ENCODE measurements at places on chromosomes 2 and 18.

DNA sequence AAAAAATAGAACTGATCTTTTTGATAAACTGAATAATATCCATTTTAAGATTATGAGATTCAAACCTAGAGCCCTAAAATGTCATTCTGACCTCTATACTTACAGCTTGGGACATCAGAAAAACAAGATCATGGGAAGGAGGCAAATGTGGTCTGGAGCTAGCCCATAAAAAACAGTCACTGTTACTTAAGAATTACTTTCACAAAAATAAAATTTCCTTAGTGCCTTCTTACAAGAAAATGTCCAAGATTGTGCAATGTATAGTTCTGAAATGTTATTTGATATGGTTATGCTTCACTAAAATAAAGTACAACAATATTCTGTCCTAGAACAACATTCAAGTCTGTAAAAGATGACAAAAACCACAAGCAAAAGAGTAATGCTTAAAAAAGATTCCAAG, 247.6 kb downstream of the DYM start:
- no peak for DNase-seq

GRCh38 chr2:20145497-20146193, 79.3 kb downstream of the SDC1 start:
- DNase-seq, result no peak

- DNase-seq, result no peak
These were observed 8.0 kb downstream of the TNS1 start for GRCh38 chr2:217994776-217995274.

DNA sequence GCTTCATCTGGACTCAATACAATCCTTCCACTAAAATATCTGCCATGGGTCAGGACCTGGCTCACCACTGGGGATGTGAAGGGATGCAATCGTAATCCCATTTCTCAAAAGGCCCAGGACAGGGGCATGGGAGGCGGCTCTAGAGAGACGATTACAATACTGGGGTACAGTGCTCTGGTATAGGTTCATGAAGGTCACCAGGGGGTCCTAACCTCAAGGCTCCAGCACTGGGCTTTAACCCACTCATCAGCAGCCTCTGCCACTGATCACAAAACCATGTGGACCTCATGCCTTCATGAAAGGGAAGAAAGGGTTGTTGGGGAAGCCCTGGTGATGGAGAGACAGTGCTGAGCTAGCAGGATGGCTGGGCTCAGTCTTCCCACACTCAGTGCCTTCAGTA, 48.8 kb downstream of the ADD2 start:
- no peak for DNase-seq

DNA sequence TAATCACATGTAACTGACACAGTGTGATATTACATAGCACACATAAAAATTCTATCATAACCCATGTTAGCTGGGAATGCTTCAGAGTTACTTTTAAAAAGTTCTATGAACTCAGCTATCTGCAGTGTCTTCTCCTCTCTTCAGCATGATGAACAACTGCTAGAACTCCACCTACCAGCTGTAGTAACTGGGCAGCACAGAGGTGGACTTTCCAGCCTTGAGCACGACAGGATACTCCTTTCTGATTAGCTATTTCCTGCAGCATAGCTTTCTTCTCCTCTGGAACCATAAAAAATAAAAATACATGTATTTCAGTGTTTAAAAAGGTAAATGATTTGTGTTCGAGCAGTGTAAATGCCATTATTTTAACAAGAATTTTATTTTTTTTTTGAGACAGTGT, 59.5 kb upstream of the AMMECR1L start:
- DNase-seq, result no peak

DNA sequence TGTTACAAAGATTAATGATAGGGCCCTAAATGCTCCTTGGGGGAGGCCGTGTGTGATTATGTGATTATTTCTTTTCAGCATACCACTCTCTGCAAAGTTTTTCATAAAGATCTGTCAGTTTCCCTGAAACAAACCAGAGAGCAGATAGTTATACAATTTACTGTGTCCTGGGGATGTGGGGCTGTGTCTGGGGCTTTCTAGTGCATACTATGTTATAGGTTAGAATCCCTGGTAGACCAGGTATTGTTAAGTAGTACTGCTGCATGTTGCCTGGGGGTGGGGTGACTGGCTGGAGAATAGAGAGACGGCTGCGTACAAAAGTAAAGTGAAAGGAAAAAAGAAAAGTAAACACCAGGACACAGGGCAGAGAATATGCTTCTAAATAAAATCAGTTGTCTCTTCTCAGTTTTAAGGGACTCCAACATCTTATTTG, 3.3 kb upstream of the CCBE1 start:
- DNase-seq, result no peak

- no peak for DNase-seq
These were observed 147.0 kb upstream of the ID2 start for GRCh38 chr2:8534729-8535468.

GRCh38 chr2:176146101-176146500, 5.2 kb upstream of the HOXD4 start:
- DNase-seq, result no peak

DNA sequence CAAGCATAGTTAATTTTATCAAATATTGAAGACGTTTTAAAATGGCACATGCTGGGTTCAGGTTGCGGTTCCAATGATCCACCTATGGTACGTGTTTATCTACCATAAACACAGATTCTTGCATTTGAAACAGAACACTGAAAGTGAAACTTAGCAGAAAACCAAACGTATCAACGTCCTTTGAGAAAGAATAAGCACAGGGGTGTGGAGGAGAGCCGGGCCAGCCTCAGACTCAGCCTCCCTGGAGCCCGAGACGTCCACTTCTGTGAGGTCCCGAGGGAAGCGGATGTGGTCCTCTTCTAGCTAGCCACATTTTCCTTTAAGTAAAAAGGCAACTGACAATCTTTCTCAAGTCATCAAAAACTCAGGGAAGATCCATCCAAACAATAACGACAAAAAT, 195.9 kb downstream of the RTP5 start:
- DNase-seq, result no peak

All from iPS DF 6.9 (cell line).